Activated CD4-positive, alpha-beta memory T cell treated with anti-CD3 and anti-CD28 coated beads, Interleukin-2, amount 10 ng/mL, durations not matched to agents 7 days and 5 days (primary cell): ENCODE measurements at places on chromosomes 16 and 17. TPM values are rescaled to one million over a fixed set of nuclear protein-coding genes. Genes with fewer than 3 reads are reported as not detected.

- peaks cover 31% of the 10 kb centered on the region for H3K36me3 ChIP-seq
- H3K4me1 ChIP-seq = peaks cover 25% of the 10 kb centered on the region
- no peaks in the 10 kb centered on the region for H3K27me3 ChIP-seq
- H3K4me3 ChIP-seq = peak overlapping the region; percentile 82
- peak overlapping the region; percentile 88 for H3K27ac ChIP-seq
Measured at GRCh38 chr17:76753061-76753961, 15.4 kb downstream of the MFSD11 start.

STX4 gene
- total RNA-seq = 70.0 TPM

DNA sequence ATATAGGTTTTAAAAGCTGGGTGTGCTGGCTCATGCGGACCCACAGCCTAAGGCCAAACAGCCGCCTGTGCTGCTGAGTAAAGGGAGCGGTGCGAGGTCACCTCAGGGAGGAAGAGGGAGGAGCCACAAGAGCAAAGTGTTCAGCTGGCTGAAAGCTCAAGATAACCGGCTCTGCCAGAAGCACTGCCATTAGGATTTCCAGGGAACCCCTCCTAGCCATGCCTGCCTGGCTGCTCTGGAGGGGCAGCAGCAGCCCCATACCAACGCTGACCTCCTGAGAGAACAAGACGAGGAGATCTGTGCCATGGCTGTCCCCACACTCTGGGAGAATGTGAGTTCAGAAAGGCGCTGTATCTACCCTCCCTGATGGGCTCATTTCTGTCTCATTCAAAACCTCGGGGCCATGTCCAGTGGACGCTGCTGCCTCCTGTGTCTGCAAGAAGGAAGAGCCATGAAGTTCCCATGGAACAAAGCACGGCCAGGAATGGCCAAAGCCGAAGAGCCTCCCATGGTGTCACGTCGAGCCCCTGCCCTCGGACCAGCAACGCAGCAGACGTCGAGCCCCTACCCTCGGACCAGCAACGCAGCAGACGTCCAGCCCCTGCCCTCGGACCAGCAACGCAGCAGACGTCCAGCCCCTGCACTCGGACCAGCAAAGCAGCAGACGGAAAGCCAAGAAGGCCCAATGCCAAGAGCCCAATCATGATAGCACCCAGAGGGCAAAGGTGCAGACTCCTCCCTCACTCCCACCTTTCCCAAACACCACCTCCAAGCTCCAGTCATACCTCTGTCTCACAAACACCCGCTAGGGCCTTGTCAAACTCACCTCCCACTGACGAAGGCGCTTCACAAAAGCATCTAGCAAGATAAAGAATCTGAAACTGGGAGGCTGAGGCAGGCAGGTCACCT is 107.0 kb downstream of the ANKRD11 start:
- H3K27me3 ChIP-seq = no peaks in the 10 kb centered on the region
- H3K36me3 ChIP-seq = peaks cover 21% of the 10 kb centered on the region
- H3K27ac ChIP-seq = peak overlapping the region; percentile 87
- H3K4me1 ChIP-seq = peaks cover 74% of the 10 kb centered on the region
- peak overlapping the region; percentile 58 for H3K4me3 ChIP-seq

DNA sequence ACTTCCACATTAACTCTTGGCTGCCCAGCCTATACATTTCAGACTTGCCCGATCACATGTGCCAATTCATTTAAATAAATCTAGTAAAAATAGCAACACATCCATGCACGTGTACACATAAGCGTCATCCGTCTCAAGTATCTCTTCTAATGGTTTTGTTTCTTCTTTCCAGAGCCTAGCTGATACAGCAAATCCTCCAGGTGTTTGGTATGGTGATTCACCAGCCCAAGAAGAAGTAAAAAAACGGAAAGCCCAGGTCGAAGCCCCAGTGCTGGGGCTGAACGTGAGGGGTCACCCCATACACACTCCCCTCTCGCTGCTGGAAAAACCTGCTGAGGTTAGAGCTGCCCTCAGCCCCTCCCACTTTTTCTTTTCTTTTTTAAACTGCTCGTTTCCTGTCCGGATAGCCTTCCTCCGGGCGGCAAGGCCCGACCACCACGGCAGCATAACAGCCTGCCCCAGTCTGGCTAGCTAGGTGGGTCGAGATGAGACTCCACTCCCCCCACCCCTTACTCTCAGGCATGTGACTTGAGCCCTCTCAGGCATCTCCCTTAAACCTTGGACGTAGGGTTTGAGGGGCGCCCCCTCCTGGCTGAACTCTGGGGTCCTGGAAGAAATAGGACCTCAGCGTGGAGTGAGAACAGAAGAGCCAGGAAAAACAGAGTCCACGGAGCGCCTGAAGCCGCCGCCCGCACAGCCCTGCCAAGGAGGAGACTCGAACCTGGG is 13.9 kb upstream of the OR1F1 start:
- peak overlapping the region; percentile 28 for H3K4me3 ChIP-seq
- H3K27ac ChIP-seq = no peak overlapping the region
- peaks cover 40% of the 10 kb centered on the region for H3K4me1 ChIP-seq
- peaks cover 2% of the 10 kb centered on the region for H3K36me3 ChIP-seq

- H3K36me3 ChIP-seq = no peaks in the 10 kb centered on the region
- no peaks in the 10 kb centered on the region for H3K27me3 ChIP-seq
- H3K4me3 ChIP-seq = no peak overlapping the region
- DNase-seq = no peak
Measured at GRCh38 chr16:17970816-17971331, 365.7 kb downstream of the NPIPA8 start.

SEPTIN1 gene
- total RNA-seq = 354 TPM

DNA sequence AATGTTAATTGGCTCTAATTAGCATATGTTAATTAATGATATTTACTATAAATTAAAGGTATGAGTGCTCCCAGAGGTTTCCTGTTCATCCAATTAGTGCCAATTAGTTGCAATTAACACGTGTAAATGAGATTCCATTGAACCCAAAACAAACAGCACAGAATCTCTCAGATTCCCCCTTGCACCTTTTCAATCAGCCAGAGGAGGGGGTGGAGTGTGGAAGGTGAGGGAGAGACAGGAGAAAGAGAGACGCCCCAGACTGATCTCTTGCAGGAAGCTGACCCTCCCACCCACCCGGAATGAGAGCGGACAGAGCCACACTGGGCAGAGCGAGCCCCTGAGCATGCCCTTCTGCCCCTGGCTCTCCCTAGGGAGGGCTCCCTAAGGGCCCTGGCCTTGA is 24.1 kb upstream of the LHX1 start:
- no peak overlapping the region for H3K4me3 ChIP-seq
- peaks cover 23% of the 10 kb centered on the region for H3K27me3 ChIP-seq
- H3K4me1 ChIP-seq = no peaks in the 10 kb centered on the region
- no peaks in the 10 kb centered on the region for H3K36me3 ChIP-seq
- H3K27ac ChIP-seq = no peak overlapping the region

DNA sequence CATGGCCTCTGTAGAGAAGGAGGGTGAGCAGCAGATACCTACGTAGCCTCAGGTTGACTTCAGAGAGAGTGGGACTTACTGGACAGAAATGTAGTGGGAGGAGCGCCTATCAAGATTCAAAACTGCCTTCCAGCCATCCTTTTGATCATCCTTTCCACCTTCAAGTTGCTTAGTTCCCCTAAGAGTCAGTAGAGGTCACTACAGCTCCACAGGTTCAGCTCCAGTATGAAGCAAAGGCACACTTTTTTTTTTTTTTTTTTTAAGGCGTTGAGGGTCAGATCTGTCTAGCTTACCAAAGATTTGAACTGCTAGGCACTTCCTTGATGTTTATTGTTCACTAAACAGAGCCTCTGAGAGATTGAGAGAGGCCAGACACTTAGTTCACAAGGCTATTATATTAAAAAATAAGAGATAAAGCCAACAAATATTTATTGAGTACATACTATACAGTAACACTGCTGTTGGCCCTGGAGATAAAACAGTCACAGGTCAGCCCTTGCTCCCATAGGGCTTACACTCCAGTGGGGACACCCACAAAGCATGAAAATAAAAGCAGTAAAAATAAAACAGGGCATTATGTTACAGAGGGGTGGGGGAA is 3.1 kb downstream of the RNF227 start:
- peak overlapping the region; percentile 57 for H3K27ac ChIP-seq
- H3K4me1 ChIP-seq = peaks cover 35% of the 10 kb centered on the region
- H3K36me3 ChIP-seq = peaks cover 40% of the 10 kb centered on the region
- no peak overlapping the region for H3K4me3 ChIP-seq

- H3K36me3 ChIP-seq = no peaks in the 10 kb centered on the region
- H3K4me1 ChIP-seq = no peaks in the 10 kb centered on the region
- no peak overlapping the region for H3K27ac ChIP-seq
Measured at GRCh38 chr17:52138752-52139151, 19.8 kb downstream of the CA10 start.

TMC8 gene
- 334 TPM for total RNA-seq

SLC6A4 gene
- 0.18 TPM for total RNA-seq

SOX8 gene
- total RNA-seq = 0.10 TPM

GRCh38 chr16:88665570-88665969 is 2.7 kb upstream of the MVD start:
- H3K27ac ChIP-seq = no peak overlapping the region
- peaks cover 18% of the 10 kb centered on the region for H3K36me3 ChIP-seq
- no peak for DNase-seq

DNA sequence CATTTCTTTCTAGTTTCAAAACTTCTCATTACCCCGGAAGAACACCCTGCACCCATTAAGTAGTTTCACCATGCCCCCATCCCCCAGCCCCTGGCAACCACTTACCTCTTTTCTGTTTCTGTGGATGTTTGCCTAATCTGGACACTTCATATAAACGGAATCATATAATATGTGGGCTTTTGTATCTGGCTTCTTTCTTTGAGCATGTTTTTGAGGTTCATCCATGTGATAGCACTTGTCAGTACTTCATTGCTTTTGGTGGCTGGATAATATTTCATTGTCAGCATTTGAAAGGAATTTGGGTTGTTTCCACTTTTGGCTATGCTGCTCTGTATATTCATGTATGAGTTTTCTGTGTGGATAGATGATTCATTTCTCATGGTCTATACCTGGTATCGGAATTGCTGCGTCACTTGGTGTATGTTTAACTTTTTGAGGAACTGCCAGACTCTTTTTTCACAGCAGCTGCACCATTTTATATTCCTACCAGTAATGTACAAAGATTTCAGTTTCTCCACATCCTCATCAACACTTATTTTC is 30.0 kb upstream of the SLC5A10 start:
- peak overlapping the region; percentile 29 for H3K27ac ChIP-seq
- no peaks in the 10 kb centered on the region for H3K27me3 ChIP-seq
- no peak for DNase-seq
- peaks cover 33% of the 10 kb centered on the region for H3K4me1 ChIP-seq
- H3K36me3 ChIP-seq = peaks cover 24% of the 10 kb centered on the region

DNA sequence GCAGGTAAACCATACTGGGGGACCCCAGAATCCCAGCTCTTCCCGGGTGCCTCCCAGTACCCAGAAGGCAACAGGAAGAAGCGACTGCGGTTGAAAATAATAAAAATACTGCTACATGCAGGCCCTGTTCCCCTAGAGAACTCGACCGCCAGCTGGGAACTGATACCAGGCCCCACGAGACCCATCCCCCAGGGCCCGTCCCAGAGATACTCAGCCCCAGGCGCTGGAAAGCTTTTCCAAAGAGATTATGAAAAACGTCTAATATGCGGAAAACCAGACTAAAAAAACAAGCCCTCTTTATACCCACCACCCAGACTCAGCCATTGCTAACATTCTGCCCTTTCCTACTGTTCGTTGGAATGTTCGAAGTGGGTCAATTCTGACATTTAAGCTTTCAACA is 12.9 kb upstream of the MEAK7 start:
- H3K27ac ChIP-seq = peak overlapping the region; percentile 82
- DNase-seq = no peak
- no peak overlapping the region for H3K4me3 ChIP-seq
- H3K36me3 ChIP-seq = peaks cover 29% of the 10 kb centered on the region

RANBP10 gene
- total RNA-seq = 23.2 TPM

GRCh38 chr17:41520821-41521521 is 2.3 kb upstream of the KRT15 start:
- H3K36me3 ChIP-seq = no peaks in the 10 kb centered on the region
- DNase-seq = no peak
- H3K27ac ChIP-seq = no peak overlapping the region
- peaks cover 5% of the 10 kb centered on the region for H3K27me3 ChIP-seq
- no peaks in the 10 kb centered on the region for H3K4me1 ChIP-seq

PRSS53 gene
- total RNA-seq = 4.7 TPM

TMEM220 gene
- 0.78 TPM for total RNA-seq

EME1 gene
- total RNA-seq = 26.1 TPM

DNA sequence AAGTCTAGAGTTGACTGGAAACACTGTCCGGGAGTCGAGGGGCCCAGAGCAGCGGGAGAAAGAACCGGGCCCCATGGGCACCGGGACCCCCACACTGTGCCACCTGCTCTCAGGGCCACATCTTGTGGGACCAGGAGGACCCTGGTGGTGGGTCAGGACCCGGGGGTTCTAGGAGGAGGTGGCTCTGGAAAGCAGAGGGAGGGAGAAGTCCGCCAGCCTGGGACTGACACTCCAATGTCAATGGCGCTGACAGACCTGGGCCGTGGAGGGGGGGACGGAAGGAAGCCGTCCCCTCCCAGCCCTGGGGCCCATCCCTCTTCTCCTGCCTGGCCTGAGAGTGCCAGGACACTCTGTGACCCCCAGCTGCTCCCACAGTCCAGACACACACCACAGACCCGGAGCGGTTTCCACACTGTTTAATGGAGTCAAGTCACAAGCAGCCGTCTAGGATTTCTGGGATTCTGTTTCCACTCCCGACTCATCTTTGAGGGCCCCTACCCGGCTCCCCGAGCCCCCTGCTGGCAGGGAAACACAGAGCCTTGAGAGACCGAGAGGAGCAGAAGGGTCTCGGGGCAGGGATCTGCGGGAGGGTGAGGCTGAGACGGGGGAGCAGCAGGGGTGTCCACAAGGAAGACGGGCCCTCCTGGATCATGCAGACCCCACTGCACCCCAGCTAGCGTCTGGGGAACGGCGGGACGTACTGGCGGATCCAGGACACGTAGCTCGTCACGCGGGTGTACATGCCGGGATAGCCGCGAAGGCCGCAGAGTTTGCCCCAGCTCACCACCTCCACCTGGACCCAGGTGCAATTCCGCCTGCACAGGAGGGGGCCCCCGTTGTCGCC is 23.5 kb upstream of the UBE2I start:
- no peak overlapping the region for H3K4me3 ChIP-seq
- H3K27ac ChIP-seq = no peak overlapping the region
- no peak for DNase-seq
- H3K4me1 ChIP-seq = no peaks in the 10 kb centered on the region
- no peaks in the 10 kb centered on the region for H3K36me3 ChIP-seq

DNA sequence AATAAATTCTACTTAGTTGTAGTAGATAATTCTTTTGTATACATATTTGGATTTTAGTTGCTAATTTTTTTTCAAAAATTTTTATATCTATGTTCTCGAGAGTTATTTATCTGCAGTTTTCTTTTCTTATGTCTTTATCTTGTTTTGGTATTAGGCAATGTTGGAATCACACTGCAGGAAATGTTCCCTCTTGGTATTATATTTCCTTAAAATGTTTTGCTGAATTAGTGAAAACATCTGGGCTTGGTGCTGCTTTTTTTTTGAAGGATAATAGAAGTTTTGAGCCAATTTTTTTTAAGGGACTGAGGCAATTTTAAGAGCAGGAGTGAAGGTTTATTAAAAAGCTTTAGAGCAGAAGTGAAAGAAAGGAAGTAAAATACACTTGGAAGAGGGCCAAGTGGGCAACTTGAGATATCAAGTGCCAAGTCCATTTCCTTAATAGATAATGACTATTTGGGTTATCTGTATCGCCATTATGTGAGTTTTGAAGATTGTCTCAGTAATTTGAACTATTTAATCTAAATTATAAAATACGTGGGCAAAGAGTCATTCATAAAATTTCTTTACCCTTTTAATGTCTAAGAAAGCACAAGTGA is 1390.1 kb upstream of the CDH8 start:
- H3K27ac ChIP-seq = no peak overlapping the region
- DNase-seq = no peak
- no peaks in the 10 kb centered on the region for H3K4me1 ChIP-seq
- no peaks in the 10 kb centered on the region for H3K36me3 ChIP-seq
- H3K27me3 ChIP-seq = no peaks in the 10 kb centered on the region

GRCh38 chr17:16478649-16479048 is 13.3 kb downstream of the LRRC75A start:
- no peak overlapping the region for H3K27ac ChIP-seq
- no peak overlapping the region for H3K4me3 ChIP-seq
- DNase-seq = no peak
- no peaks in the 10 kb centered on the region for H3K27me3 ChIP-seq
- no peaks in the 10 kb centered on the region for H3K36me3 ChIP-seq
